Stimulated activated CD8-positive, alpha-beta memory T cell treated with anti-CD3 and anti-CD28 coated beads, Interleukin-7, amount 100 ng/mL, for 1 hour (primary cell): ENCODE measurements at places on chromosomes 4 and X.

- DNase-seq: no peak
These were observed 351.9 kb upstream of the FTHL17 start for GRCh38 chrX:31423609-31424189.

DNA sequence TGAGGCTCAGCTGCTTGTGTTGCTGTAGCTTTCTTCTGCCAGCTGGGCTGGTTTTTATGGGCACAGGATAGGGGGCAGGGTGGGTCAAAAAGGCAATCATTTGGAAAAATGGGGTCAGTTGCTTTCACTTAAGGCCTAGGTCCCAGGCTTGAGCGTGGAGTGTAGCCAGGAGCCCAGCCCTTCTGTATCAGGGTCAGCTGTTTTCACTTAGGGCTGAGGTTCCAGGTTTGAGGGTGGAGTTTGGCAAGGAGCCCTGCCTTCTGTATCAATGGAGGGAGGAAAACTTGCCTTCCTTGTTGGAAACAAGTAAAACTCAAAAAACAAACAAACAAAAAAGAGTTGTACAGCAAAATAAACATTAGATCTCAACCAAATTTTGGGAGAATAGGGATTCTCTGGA lies 37.0 kb upstream of the UGT8 start:
- no peak for DNase-seq

GRCh38 chr4:37438564-37439279 lies 194.2 kb downstream of the NWD2 start:
- no peak for DNase-seq

GRCh38 chrX:134148172-134148692 lies 88.8 kb upstream of the CCDC160 start:
- no peak for DNase-seq

GRCh38 chr4:113584407-113585150 lies 177.0 kb downstream of the CAMK2D start:
- DNase-seq: no peak

DNA sequence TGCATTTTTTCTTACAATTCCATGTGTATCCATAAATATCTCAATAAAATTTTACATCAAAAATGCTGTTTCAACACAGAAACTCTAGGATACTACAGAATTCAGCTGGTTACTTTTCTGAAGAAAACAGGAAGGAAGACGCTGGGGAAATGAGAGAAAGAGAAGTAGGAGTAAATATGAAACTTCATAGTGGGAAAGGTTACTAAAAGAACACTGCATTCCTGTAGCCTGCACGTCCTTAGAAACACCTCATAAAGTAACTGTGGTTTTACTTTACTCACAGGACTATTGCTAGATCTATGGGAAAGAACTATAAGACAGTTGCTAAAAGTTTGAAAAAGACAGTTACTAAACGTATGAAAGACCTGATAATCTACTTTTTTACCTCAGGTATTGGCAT lies 23.1 kb downstream of the ATP11C start:
- no peak for DNase-seq

- no peak for DNase-seq
These were observed 404.8 kb downstream of the KLHL13 start for GRCh38 chrX:117711782-117712181.

DNA sequence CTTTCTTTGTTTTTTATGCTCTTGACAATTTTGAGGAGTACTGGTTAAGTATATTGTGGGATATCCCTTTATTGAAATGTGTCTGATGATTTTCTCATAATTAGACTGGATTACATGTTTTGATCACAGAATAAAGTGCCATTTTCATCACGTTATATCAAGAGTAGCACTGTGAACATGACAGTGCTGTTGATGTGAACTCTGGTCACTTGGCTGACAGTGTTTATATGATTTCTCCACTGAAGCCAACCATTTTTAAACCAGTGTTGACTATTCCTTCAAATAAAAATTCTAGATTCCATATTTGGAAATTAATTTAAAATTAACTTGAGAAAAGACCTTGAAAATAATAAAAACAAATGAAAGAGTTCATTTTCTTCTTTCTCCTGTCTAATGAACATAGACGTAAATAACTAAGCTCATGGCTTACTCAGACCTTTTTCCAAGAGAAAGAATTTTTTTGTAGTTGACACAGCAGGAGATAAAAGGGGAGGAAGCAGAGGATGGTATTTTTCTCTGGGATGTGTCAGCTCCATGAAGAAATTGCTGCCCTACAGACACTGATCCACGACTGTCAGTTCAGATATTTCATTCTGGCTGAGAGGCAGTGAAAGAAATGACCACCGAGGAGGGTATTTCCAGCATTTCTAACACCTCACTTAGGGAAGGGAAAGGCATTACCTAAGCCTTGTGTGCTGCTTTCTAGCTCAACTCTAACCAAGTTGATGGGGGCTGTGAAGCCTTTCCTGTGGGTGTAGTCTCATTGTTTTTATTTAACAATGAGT lies 150.9 kb upstream of the ANK2 start:
- DNase-seq: no peak

- DNase-seq: no peak
These were observed 7.8 kb upstream of the TMEM144 start for GRCh38 chr4:158202481-158202880.

- no peak for DNase-seq
These were observed 477.6 kb upstream of the INTU start for GRCh38 chr4:127155116-127155515.

GRCh38 chr4:186104114-186104889 lies at the start of gene FAM149A:
Gene FAM149A, plus strand, starts transcription at chr4:186104704.
- DNase-seq: no peak

DNA sequence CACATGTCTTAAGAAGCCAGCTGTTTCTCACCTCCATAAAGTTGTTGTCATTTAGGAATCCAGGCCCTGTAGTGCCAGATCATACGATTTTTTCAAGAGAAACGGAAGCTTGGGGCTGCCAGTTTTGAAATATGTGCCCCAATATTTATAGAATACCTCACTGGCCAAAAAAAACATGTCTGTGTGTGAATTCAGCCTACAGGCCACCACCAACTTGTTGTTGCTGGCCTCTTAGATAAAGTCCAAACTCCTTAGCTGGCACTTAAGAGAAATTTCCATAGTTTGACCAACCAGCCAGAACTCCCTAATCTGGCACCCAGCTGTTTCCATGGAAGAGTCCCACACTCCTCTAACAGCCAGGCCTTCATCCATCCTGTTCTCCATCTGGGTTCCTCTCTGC lies 74.1 kb downstream of the WDR19 start:
- DNase-seq: no peak

GRCh38 chr4:39435659-39436563 lies 22.8 kb downstream of the RPL9 start:
- no peak for DNase-seq

DNA sequence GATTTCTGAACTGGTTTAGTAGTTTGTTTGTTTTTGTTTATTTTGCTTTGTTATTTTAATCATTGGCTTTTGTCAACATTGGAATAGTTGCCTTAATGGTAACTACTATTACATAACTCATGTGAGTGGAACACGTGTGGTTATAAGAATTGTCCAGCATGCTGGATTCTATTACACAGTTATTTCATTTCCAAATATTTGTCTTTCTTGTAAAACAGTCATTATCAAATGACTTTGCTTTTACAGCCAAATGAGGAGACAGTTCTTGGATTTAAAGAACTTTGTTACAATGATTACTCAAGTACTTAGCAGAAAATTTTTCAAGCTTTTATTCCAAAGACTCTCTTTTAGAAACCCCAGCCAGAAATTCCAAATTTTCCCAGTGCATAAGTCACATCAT lies 516.1 kb upstream of the MAGEB2 start:
- DNase-seq: no peak

DNA sequence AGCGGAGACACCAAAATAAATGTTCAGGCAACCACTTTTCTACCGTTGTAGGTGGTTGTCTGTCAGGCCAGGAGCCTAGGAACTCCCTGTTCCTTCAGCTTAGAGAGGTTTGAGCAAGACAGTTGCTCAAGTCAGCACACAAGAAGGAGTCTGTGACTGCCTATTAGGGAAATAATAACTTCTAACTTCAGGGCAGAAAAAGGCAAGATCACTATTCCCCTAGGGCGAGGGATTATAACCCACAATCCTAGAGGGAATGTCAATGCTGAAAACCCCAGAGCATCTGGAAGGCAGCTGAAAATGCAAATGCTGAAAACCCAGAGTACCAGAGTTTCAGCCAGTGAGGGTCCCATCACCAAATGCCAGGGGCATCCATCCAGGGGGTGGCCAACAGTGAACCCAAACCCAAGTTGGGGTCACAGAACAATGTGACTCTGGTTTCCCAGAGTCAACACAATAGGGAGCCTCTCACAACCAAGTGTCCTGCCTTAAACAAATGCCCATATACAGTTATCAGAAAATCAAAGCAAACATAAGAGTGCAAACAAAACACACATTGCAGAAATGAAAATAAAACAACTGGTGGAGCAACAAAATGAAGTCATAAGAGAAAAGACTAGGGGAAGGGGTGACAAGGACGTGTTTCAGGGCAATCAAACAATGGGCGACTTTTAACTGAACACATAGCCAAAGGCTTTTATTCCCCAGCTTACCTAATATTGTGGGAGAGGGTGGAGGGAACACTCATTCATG lies 27.6 kb downstream of the MORF4L2 start:
- no peak for DNase-seq

DNA sequence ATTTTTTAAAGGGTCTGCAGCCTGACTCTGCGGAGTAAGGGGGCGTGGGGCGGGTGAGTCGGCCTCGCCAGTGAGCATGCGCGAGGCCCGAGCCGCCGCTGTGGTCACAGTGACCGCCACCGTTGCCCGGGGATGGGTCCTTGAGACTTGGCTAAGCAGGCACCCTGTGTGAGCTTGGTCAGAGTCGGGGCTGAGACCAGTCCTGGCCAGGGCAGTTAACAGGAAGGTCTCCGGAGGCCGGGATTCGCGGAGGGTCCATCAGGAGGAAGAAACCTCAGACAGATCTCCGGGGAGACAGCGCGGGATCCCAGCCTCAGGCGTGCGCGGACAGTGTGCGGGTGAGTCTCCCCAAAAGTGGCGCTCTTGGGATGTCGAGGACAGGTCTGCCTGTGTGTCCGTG lies 1384.4 kb upstream of the PCDH10 start:
- DNase-seq: no peak

DNA sequence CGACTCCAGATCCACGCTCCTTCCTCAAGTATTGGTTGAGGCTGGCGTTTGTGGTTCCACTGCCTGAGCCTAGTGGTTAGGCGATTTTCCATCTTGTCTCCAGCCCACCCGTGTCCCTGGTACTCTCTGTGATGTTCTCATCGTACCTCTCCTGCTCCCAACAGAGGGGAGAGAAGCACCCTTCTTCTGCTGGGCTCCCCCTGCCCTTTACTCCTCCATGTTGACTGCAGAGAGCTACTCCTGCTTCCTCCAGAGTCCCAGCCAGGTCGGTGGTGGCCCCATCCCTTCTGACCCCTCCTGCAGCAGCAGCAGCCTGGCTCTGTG lies 164.0 kb upstream of the BCOR start:
- DNase-seq: no peak

DNA sequence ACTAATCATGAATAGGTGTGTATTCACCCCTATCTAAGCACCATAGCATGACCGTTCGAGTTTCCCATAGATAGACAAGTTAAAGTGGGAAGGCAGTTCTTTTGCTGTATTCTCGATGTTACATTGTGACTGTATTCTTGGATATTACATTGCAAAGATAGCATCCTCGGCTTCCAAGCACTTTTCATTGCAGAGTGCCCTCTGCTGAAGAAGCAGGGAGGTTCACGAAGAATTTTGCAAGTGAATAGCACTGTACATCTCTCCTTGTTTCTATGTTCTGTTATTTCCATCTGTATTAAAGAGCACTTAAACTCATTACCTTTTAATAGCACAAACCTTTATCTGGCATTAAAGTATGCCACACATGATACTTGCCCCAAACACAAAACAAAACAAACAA lies 426.7 kb upstream of the ARX start:
- no peak for DNase-seq

DNA sequence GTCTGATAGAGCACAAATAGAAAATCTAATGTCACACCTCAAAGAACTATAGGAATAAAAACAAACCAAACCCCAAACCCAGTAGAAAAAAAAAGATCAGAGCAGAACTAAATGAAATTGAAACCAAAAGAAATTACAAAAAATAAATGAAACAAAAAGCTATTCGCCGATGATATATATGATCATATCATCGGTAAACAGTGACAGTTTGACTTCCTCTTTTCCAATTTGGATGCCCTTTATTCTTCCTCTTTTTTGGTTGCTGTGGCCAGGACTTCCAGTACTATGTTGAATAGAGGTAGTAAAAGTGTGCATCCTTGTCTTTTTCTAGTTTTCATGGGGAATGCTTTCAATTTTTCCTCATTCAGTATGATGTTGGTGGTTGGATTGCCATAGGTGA lies 215.3 kb upstream of the AR start:
- DNase-seq: no peak

DNA sequence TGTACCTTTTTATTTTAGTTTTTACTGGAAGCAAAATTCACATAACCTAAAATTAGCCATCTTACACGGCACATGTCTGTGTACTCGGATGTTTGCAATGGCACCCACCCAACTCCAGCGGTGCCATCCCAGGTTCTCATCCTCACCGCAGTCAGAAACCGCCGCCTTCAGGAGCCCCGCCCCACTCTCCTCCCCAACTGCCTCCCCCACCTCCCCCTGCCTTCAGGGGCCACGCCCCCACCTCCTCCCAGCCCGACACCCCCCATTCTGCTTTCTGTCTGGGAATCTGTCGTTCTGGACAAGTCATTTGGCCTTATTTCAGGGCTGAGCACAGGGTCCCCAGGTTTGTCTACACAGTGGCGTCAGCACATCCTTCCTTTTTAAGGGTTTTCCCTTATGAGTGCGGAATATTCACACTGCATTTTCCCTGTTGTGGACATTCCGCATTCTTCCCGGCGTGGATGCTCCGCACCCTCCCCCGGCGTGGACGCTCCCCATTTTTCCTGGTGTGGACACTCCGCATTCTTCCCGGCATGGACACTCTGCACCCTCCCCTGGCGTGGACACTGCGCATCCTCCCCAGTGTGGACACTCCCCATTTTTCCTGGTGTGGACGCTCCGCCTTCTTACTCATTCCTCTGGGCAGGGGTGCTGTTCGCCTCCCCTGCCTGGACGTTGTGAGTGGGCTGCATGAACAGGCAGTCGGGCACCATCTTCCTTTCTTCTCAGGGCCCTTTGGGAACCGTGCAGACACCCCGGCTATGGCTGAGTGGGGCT lies 135.4 kb upstream of the NKX1-1 start:
- no peak for DNase-seq

DNA sequence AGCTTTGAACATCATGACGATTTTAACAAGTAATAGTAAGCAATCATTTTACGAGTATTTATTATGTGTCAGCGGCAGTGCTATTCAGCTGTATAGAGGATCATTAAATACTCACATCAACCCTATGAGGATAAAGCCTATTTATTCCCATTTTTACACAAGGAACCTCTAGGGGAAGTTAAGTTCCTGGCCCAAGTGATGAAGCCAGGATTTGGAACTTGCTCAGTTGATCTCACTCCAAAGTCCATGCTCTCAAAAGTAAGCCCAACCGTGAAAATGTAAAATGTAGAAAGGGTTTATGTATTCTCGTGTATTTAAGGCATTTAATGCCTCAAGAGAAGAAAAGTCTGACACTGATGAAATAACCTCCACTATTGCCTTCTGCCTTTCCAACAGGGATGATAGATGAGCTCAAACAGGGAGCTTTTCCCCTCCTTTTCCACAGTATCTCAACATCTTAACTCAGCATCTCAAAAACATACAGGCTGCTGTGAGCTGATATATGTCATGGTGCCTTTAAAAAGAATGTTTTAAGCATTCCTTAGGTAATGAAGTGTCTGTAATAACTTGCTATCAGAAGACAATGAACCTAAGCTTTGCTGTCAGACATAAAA lies 35.0 kb upstream of the PLA2G12A start:
- DNase-seq: no peak
